ENCODE measurements at places on chromosomes 6 and 20. TPM values are rescaled to one million over a fixed set of nuclear protein-coding genes. Genes with fewer than 3 reads are reported as not detected.

Gene SUMO4
- total RNA-seq, result 1.8 TPM

Gene GRM1
- total RNA-seq, result under 0.01 TPM

Gene XKR7
- not detected for total RNA-seq

Gene FOXO3
- total RNA-seq, result 33.4 TPM

Gene SNRPB
- 162 TPM for total RNA-seq

Gene PRSS16
- total RNA-seq, result not detected

Gene PBOV1
- total RNA-seq, result not detected

Gene EYS
- under 0.01 TPM for total RNA-seq

Gene TAAR1
- not detected for total RNA-seq

Gene GTSF1L
- total RNA-seq, result not detected

Gene TRAPPC3L
- not detected for total RNA-seq

Gene SCUBE3
- 3.3 TPM for total RNA-seq

Gene MAP1LC3A
- total RNA-seq, result 5.7 TPM

Gene LTB
- not detected for total RNA-seq

Gene DNAAF9
- total RNA-seq, result 11.5 TPM

Gene OR2J3
- not detected for total RNA-seq

Gene ASIP
- total RNA-seq, result not detected

Gene RGS17
- 26.1 TPM for total RNA-seq

Gene C20orf141
- not detected for total RNA-seq

Gene FAM209B
- total RNA-seq, result not detected

Gene RGS19
- total RNA-seq, result 9.0 TPM
